ENCODE measurements at places on chromosomes 2 and 18.

GRCh38 chr2:61720911-61721310 lies 132.9 kb downstream of the FAM161A start:
- DNase-seq: no peak

DNA sequence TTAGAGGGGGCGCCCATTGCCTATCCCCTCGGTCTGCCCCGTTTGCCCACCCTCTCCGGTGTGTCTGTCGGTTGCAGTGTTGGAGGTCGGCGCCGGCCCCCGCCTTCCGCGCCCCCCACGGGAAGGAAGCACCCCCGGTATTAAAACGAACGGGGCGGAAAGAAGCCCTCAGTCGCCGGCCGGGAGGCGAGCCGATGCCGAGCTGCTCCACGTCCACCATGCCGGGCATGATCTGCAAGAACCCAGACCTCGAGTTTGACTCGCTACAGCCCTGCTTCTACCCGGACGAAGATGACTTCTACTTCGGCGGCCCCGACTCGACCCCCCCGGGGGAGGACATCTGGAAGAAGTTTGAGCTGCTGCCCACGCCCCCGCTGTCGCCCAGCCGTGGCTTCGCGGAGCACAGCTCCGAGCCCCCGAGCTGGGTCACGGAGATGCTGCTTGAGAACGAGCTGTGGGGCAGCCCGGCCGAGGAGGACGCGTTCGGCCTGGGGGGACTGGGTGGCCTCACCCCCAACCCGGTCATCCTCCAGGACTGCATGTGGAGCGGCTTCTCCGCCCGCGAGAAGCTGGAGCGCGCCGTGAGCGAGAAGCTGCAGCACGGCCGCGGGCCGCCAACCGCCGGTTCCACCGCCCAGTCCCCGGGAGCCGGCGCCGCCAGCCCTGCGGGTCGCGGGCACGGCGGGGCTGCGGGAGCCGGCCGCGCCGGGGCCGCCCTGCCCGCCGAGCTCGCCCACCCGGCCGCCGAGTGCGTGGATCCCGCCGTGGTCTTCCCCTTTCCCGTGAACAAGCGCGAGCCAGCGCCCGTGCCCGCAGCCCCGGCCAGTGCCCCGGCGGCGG lies 1.7 kb downstream of the MYCN start:
- no peak for DNase-seq

- DNase-seq: no peak
These were observed 3.6 kb downstream of the STARD7 start for GRCh38 chr2:96204836-96205624.

DNA sequence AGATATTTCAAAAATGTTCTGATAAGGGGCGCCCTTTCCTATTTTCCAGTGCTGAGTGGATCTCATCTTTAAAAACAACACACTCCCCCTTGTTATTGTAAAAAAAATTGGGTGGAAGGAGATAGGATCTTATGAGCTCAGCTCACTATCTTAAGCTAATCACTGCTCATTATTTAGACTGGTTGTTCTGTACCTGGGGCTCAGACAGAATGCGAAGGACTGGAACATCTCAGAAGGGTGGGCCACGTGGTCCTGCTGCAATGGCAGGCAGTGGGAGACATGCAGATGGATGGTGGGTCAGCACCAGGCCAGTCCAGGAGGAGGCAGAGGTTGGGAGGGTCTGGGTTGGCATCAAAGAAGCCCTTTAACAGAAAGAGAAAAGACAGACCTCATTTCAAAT lies 48.3 kb upstream of the GPR155 start:
- no peak for DNase-seq

- DNase-seq: no peak
These were observed 304.0 kb upstream of the TMEFF2 start for GRCh38 chr2:192498747-192499146.

DNA sequence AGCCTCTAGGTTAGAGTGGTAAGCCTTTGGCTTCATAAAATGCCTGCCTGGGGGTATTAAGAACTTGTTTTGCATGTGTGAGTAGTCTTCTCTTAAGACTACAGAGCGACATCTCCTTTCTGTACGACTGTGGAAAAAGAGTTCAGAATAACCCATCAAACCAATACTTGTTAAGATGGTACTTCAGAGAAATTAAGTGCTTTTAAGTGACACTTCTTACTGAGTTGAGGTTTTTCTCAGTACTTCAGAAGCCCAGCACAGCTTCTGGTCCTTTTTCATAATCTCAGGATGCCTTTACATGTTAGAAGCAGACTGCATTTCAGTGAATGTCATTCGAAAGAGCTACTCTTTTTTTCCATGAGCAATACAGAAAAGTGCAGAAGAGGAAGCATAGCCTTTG lies 10.8 kb downstream of the XRCC5 start:
- DNase-seq: no peak

DNA sequence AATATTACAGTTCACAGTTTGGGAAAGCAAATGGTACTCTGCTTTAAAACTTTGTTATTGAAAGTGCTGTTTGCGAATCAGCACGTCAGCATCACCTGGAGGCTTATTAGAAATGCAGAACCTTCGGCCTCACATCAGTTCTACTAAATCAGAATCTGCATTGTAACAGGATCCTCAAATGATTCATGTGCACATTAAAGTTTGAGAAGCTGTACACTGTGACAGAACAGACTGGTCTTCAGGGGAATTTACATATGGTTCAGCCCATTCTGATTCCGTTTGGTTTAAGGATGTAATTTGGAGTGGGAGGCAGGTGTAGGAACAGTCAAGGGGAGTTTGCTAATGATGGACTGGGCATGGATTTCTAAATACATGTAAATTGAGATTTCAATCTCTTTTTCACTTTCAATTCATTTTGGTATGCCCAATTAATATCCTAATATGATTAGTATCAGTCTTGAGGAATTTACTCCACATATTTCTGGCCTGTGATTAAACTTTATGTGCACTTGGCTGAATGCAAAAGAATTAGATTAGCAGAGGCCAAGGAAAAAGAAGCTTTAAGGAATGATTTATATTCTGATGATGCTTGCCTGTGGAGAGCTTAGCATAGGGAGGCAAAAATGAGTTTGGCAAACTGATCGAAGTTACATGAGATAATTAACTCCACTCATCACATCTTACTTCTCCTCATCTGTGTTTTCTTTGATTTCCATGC lies 248.8 kb downstream of the XIRP2 start:
- no peak for DNase-seq

- DNase-seq: no peak
These were observed 170.0 kb downstream of the HRH4 start for GRCh38 chr18:24630346-24630880.

GRCh38 chr2:241456546-241456945 lies 51.8 kb downstream of the STK25 start:
- DNase-seq: no peak

DNA sequence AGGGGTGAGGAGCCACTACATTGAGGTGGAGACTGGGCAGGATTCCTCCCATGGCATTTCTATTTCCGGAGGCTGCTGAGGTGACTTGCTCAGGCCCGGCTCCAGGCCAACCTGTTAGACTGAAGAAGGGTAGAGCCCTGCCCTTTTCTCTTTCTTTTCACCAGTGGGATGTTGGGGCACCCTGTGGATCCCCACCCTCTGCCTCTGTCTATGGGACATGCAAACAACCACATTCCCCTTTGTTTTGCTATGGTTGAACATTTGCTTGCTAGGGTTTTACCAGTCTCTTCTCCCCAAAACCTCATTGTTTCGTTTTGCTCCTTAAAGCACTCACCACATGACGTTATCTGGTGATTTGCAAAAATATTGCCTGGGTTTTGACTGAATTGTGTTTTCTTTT lies 183.3 kb downstream of the ARL4C start:
- DNase-seq: no peak

DNA sequence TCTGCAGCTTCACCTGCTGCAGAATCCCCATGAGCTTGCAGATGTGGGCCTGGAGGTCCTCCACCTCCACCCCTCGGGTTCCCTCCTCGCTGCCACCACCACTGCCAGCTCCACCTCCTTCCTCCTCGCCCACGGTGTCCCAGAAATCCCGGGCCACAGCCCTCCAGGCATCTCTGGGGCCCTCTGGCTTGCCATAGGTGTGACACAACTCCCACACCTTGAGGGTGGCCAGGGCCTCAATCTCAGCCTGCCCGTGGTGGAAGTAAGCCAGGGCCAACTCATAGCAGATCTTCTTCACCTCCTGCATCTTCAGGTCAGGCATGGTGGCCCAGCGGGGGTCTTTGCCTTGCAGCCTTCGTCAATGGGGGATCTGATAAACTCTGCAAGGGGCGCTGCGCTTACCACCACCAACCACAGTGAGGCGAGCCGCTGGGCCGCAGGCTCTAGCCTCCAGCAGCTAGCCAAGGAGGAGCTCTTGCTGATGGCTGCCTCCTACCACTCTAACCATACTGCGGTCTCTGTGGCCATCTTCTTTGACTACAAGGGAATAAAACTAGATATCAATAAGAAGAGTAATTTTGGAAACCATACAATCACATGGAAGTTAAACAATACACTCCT lies 36.1 kb upstream of the ANKRD62 start:
- no peak for DNase-seq

DNA sequence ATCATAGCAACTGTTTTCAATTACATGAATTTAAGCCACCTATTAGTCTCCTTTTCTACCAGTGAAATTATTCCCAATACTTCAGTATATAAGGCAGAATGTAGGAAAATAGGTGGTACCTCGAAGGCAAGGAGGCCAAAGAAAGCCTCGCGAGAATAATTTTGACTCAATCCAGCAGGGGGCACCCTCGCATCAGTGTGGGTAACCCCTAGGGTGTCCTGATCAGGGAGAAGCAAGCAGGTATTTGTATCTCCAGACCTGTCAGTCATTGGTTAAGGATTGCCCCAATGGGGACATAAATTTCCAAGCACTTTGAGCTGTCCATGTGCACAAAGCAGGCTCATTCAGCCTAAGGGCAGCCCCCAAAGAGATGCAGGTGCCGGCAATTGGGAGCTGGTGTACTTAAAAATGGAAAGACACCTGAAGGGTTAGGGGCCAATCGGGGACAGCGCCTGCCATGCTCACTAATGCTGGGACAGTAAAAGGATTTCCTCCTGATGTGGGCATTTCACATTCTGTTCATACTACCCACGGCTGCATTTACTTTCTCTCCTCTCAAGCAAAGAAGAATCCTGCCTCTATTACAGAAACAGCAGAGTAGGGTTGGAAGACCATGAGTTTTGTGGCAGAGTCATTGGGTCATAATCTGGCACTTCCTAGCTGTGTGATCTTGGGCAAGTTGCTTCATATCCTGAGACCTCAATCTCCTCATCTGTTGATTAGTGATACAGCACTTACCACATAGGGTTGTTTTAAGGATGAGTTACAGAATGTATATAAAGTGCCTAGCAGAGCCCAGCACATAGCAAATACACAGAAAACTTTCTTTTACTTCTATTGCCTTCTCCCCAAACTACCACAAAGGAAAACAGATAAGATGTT lies 136.1 kb downstream of the ICOS start:
- peak; percentile 24 for DNase-seq

- no peak for DNase-seq
These were observed 911.6 kb downstream of the TDRD15 start for GRCh38 chr2:22035361-22035830.

DNA sequence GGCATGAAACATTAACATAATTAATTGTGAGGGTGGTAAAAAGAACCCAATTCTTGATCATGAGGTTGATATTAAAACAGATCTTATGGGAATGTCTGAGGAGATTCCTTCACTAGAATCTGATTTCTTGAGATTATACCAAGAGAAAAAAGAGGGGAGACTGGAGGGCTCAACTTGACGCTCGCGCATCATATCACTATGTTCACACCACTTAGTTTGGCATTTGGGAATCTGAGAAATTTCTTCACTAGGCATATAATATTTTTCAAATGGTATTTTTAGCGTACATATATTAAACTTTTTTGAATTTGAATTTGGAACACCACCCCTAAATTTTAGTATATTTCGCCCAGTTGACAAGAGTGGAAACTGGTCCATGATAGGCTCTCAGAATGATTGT lies 140.1 kb downstream of the SATB2 start:
- no peak for DNase-seq

GRCh38 chr2:107597507-107597906 lies 229.2 kb upstream of the RGPD4 start:
- DNase-seq: no peak

- no peak for DNase-seq
These were observed 84.7 kb upstream of the RAB27B start for GRCh38 chr18:54743605-54743995.

GRCh38 chr18:10705291-10705690 lies 179.5 kb downstream of the NAPG start:
- DNase-seq: no peak

- no peak for DNase-seq
These were observed 5.3 kb downstream of the SLC4A3 start for GRCh38 chr2:219632760-219633105.

DNA sequence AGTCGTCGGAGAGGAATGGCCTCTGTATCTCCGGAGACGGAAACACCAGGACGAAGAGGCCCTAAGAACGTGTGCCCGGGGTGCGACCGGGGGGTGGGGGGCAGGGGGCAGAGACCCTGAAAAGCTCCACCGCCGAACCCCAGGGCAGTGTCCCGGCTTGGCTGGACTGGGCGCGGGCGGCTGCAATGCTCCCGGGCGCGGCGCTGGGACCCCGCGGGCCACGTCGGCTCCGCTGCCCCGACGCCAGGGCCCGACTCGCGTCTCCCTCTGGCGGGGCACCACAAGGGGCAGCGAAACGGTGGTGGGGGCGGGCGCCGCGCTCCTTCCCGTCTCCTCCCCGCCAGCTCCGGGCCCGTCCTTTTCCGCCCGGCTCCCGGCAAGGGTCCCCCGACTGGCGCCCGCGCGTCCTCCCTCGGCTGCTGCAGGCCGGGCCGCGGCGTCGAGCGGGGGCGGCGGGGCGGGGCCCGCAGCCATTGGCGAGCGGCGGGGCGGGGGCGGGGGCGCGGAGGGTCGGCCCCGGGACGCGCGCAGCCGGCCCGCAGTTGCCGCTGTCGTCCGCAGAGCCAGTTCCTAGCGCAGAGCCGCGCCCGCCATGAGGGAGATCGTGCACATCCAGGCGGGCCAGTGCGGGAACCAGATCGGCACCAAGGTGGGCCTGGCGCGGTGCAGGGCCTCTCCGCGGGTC lies at the start of gene TUBB6:
Gene TUBB6, plus strand, starts transcription at position 541 of the 685 bp plus-strand sequence. Its CDS starts 52 bp downstream, at position 593.
- no peak for DNase-seq

DNA sequence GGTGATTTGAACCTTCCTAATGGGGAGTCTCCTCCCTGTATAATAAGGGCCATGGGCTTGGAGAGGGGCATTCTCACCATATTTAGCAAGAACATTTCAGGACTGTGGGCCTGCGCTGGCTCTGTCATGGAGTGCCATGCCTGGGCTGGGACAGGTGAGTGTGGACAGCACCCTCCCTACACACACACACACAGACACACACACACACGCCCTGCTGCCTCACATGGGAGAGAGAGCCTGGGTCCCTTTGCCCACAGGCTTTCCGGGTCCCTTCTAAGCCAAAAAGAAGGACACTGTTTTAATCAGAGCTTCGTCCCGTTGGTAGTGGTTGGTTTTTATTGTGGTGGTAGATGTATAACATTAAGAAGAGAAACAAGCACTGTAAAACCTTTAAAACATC lies 31.4 kb upstream of the TMEM87B start:
- no peak for DNase-seq

Data from stimulated activated CD8-positive, alpha-beta memory T cell treated with anti-CD3 and anti-CD28 coated beads, Interleukin-15, amount 100 ng/mL, for 4 hours (primary cell).